Activated T-helper 17 cell treated with anti-CD3 and anti-CD28 coated beads, Interleukin-2, amount 50 U/mL, for 72 hours (primary cell): ENCODE measurements at places on chromosomes 7 and 10. TPM values are rescaled to one million over a fixed set of nuclear protein-coding genes. Genes with fewer than 3 reads are reported as not detected.

IGFBP3 gene
- 3.6 TPM for total RNA-seq

TLX1 gene
- total RNA-seq: not detected

NKX1-2 gene
- not detected for total RNA-seq

CPA1 gene
- total RNA-seq: not detected

SLC16A9 gene
- 0.42 TPM for total RNA-seq

RGS10 gene
- 85.2 TPM for total RNA-seq

DNA sequence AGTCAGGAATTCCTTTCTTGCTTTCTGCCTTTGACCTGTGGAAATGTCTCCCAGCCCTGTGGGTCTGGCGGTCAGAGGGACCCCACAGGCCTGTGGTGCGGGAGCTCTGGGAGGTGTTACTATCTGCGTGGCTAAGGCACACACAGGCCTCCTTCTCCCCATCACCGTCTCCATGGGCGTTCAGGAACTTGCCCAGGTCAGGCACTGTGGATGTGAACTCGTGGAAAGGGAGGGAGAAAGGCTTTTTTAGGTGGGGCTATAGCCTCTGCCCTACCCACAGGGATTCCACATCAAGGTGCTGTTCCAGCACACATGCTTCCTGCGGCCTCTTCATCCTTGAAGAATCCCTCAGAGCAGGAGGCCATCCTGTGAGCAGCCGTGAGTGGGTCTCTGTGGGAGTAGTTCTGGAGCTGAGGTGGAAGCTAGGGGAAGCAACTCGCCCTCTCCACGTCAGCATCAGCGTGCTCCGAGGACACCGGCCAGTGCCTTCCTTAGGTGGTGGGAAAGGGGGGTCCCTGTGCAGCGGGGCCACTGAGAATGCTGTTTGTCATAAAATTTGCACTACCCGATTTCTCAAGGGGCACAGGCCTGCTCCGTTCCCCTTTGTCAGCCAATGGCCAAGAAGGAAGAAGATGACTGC lies 7.5 kb upstream of the ATP6V0E2 start:
- no peak for ATAC-seq

- no peak for ATAC-seq
Observed at GRCh38 chr7:83105063-83105462, 57.6 kb downstream of the PCLO start.

DNA sequence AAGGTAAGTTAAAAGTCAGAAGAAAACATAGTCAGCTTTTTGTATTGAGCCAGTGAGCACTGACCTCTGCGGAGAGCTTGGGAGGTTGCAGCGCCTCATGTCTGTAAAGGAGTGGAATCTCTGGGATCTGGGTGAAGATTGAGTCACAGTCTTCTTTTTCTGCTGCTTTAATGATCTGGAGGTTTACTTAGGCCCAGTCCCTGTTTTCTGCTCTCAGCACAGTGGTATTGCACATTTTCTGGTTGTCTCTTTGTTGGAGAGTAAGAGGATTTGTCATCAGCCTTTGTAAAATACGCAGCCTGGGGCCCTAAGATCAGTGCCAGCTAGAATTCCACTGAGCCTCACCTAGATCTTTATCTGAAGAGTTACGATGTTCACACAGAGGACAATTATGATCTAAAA lies 58.3 kb upstream of the GJD4 start:
- no peak for ATAC-seq

DNA sequence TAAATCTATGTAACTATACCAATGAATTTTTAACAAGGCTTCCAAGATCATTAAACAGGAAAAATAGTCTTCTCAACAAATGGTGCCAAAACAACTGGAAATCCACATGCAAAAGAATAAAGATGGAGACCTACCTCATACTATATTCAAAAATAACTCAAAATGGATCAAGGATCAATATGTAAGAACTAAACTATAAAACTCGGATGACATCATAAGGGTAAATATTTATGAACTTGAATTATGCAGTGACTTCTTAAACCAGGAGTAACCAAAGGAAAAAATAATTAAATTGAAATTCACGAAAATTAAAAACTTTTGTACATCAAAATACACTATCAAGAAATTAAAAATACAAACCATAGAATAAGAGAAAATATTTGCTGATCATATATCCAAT lies 728.7 kb upstream of the GHITM start:
- no peak for ATAC-seq

DNA sequence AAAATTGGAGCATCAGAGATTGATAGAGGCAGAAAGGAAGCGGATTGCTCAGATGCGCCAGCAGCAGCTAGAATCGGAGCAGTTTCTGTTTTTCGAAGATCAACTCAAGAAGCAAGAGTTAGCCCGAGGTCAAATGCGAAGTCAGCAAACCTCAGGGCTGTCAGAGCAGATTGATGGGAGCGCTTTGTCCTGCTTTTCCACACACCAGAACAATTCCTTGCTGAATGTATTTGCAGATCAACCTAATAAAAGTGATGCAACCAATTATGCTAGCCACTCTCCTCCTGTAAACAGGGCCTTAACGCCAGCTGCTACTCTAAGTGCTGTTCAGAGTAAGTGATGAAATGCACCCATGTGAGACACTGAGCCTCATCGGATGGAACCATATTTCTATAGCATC lies 33.1 kb downstream of the STAMBPL1 start:
- ATAC-seq: no peak

- ATAC-seq: no peak
Observed at GRCh38 chr10:117222976-117223692, 17.8 kb upstream of the SLC18A2 start.

GRCh38 chr7:47474937-47475879 lies 106.7 kb downstream of the TNS3 start:
- no peak for ATAC-seq

DNA sequence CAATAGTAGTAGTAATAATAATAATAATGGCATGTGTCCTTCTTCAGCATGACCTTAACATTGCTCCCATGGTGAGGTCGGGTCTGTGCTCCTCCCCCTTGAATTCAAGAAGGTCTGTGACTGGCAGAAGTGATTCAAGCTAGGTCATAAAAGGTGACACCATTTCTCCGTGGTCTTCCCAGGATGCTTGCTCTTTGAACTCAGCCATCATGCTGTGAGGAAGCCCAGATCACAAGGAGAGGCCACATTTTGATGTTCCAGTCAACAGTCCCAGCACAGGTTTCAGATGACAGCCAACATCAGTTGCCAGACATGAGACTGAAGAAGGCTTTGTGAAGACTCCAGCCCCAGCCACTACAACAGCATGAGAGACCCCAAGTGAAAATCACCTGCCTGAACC lies 83.9 kb downstream of the SEPTIN14 start:
- ATAC-seq: no peak

DNA sequence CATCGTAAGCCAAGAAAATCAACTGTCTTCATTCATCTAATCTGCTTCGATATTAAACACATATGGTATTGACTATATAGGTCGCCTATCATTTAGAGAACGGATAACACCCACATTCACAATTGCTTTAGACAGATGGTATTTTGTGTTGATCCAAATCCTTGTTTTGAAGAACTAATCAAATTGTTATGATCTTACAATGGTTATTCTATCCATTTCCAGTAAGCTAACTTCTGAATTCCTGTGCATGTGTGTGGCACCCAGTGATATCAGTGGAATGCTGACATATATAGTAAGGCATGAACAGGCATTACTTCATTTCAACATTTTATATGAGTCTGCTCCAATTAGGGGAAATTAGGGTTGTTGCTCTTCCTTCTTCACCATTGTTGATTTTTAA lies 98.8 kb downstream of the SEMA3E start:
- no peak for ATAC-seq

DNA sequence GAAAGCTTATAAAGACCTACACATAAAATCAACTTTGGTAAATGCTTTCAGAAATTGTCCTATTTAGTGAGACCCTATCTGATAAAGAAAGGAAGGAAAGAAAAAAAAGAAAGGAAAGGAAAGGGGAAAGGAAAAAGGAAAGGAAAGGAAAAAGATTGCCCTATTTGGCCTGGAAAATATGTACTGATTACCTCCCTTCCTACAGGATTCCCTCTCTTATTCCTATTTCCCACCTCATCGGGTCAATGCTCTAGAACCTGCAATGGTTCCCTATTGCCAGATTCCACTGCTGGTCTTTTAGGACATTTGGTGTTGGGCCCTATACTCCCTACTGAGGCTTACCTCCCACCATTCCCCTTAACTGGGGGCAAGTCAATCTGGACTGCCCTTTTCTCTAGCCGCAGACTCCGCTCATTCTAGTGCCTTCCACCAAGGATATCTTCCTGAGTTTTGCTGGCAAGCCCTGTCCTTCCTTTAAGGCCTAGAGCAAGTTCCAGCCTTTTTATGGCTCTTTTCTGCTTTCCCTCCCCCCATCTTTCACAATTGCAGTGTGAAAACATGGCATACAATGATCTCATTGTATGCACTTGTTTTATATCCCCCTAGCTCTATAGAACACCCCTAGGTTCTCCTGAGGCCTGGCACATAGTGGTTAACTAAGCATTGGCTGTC lies 4.4 kb downstream of the DDIT4 start:
- ATAC-seq: no peak

- no peak for ATAC-seq
Observed at GRCh38 chr10:29253690-29254029, 35.2 kb upstream of the LYZL1 start.

- no peak for ATAC-seq
Observed at GRCh38 chr10:17780727-17781126, 28.4 kb upstream of the MRC1 start.

- peak; percentile 98 for ATAC-seq
Observed at GRCh38 chr7:4973728-4974198, 14.8 kb upstream of the MMD2 start.

DNA sequence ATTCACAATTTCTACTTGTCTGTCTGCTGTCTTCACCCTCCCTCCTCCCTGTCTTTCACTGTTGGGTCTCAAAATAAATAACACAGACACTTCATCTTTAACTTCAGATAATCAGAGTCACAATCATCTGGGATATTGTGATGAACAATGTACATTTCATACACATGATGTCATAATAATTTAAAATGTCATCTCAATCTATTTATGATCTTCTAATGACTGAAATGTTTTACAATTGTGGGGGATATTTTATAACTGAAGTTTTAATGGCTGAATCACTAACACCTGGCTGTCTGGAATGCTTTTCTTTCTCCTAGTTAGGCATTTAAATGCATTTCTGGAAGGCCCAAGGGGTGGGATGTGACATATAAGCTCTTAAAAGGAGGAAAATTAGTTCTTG lies 859.8 kb downstream of the LRMDA start:
- no peak for ATAC-seq

GRCh38 chr10:105010411-105011121 lies 369.5 kb downstream of the SORCS3 start:
- no peak for ATAC-seq

DNA sequence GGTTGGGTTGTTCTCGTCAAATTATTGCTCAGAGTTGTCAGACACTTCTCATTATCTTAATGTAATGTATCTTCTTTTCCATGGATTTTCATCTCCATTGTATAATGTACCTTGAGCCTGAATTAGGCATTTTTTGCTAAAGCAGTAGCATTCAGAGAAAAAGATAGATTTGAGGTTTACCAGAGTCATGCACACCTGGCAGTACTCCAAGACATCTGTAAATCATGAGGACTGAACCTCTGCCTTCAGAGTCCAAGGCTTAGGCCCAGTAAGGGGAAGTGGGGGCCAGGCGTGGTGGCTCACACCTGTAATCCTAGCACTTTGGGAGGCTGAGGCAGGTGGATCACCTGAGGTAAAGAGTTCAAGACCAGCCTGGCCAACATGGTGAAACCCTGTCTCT lies 624.3 kb upstream of the MBL2 start:
- no peak for ATAC-seq

DNA sequence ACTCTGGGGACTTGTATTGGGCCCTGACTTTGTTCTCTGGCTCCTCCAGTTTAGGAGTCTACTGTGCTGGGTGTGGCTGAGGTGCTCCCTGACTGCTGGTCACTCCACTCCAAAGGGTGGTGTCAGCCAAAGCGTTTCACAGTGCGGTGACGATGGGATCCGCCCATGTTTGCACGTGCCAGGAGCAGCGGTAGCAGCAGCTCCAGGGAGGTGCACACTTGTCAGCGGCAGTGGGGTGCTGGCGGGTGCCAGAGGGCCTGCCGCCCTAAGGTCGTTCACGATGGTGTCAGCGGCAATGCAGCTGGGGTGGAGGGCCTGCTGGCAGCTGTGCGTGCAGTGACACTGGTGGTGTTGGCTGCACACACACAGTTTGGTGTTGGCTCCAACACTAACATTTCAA lies 268.5 kb upstream of the AKR1E2 start:
- no peak for ATAC-seq

GRCh38 chr7:16904076-16904475 lies 22.3 kb upstream of the AGR3 start:
- no peak for ATAC-seq

DNA sequence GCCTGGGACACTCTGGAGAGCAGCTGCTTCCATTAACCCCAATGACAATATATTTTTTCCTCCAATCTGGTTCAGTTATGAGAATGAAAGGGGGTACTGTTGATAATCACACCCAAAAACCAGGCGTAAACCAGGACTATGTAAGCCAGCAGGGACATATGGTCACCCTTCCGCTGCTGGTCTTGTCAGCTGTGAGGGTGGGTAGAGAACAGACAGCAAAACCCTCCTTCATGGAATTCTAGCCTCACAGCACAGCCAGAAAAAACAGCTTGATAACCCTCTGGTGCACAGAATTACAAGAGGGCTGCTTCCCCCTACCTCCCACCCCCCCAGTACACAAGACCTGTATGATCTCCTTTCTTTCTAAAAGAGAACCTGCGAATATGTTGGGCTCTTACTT lies 368.8 kb upstream of the ZMIZ1 start:
- ATAC-seq: no peak

DNA sequence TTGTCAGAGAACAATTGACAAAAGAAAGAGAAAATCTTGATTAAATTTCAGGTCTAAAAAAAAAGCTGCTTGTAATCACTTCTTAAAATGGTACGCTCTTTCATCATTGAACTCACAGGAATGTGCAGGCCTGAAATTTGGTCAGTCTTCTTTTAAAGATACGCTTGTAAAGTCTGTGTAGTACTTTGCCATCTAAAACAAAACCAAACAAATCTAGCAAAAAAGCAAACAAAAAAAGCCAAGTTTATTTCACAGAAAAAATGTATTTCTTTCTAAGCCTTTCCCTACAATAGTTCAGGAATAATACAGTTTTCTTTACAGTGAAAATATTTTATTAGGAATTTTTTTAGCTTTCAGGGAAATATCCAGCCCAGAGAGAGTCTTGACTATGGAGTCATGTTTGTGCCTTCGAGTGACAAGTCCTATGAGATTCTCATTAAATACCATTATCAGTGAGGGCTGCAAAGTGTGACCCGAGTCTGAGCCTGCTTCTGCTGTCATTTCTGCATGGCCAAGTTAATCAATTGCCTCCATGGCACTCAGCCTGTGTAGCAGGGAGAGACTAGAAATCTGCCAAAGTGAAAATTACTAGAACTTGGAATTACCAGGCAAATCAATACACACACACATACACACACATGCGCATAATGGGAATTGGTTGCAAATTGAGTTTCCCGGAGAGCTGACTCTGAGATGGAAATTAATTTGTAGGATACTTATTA lies 172.6 kb downstream of the OTUD1 start:
- ATAC-seq: no peak

DNA sequence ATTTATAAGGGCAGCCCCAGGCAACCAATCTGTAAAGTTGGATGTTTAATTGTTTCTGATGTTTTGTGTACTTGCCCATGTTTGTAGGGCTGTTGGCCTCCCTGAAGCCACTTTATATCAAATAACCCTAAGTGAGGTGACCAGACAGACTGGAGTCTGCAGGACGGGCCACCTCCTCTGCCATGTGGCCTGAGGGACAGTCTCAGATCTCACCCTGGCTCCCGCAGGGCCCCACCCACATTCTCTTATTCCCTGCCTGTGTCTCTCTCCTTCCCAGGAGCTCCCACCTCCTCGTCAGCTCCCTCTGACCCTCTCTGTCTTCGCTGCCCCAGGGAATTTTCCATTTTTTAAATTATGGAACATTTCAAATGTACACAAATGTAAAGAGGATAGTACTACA lies 9.5 kb upstream of the C10orf71 start:
- no peak for ATAC-seq

GRCh38 chr7:17786314-17786852 lies 153.9 kb downstream of the SNX13 start:
- ATAC-seq: no peak
